Left colon (tissue), 2 donors: ENCODE measurements at places on chromosomes 3 and 15. TPM values are rescaled to one million over a fixed set of nuclear protein-coding genes. Genes with fewer than 3 reads are reported as not detected.

- DNase-seq: no peak
These were observed 70.5 kb downstream of the PLXNA1 start for GRCh38 chr3:127053450-127053849.

DNA sequence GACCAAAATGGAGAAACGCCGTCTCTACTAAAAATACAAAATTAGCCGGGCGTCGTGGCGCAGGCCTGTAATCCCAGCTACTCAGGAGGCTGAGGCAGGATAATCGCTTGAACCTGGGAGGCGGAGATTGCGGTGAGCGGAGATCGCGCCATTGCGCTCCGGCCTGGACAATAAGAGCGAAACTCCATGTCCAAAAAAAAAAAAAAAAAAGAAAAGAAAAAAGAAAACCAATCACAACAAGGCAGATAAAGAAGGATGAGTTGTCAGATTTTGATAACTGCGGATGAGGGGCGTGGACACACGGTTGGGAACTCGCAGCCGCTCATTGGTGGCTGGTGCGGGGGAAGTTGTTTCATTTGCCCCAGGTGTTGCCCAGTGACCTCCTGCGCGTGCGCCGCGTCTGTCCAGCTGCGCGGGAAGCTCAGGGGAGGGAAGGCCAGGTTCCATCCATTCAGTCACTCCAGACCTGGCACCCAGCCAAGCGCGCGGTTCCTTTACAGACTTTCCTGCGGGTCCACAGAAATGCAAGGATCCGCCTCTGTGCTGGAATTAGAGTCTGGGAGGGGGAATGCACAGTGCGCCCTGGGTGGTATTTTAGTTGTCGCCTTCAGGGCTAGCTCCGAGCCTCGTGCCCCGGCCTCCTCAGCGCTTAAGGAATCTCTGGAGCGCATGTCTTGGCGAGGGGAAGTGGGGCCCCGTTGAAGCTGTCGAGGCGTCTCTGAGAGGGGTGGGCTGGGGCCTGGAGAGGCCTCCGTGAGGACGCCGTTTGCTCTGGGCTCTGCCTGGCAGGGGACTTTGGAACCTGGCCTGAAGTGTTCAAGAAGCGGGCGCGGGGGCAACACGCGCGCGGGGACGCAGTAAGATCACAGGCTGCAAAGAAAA is 708 bp upstream of the GCHFR start:
- DNase-seq: peak; percentile 86

DNA sequence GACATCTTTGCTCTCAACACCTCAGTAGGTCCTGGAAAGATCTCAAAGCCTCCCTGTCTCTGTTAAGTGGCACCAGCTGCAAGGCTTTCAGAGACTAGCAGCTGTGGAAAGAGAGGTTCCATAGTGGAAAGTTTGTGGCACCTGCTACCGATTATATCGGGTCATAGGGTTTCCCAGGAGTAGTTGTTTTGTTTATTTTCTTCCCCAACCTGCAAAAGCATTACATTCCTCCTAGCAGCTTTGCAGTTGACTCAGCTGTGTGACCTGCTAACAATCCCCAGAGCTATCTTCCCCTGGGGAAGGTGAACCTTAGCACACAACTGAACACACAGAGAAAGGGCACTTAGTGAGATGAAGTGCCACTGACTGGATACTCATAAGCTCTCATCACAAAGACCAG is 598.9 kb upstream of the GRM7 start:
- DNase-seq: no peak

DNA sequence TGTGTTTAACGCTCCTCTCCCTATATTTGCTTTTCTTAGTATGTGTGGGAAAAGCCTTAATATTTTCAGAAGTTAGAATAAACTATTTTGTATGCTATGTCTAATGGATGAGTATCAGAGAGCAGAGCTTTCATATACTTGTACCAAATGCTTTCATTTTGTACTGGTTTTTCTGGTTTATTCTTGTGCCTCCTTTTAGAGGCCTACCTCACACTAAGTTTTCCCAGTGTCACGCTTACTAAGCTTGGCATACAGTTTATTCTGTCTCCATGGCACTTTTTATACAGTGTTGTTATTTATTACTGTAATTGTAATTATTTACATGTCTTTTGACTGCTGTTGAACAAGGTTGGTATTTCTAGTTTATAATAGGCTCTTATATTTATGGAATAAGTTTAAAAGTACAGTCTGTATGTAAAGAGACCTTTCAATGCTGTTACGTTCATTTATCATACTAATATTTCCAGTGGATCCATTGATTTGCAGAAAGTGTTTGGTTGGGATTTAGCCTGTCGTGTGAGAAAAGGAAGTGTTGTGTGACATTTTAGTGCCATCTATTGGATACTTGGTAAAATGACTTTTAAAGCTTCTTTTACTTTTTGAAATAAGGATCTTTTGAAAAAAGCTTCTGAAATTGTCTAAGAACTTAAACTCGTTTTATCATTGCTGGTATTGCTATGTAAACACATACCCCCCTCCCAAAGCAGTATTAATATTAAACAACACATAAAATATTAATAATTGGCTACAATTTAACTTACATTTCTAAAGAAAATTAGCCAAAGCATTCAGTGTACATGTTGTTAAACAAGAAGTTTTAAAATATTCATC is 5.2 kb upstream of the EBLN2 start:
- no peak for DNase-seq

DNA sequence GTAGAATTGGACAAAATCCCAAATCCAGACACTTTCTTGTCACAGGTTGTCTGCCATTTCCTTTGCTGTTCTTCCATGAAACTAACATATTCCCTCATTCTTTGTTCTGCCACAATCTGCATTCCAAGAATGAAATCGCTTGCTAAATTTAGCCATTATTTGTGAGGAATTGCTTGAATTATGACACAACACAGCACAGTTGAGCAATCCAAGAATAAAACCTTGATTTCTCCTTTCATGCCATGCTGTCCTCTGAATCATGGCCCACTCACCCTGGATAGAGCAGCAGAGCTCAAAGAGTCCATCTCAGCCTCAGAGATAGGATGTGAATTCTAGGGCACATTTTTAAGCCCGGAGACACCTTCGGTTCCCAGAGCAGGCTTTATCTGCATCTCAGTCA is 35.2 kb upstream of the GREM1 start:
- no peak for DNase-seq

DNA sequence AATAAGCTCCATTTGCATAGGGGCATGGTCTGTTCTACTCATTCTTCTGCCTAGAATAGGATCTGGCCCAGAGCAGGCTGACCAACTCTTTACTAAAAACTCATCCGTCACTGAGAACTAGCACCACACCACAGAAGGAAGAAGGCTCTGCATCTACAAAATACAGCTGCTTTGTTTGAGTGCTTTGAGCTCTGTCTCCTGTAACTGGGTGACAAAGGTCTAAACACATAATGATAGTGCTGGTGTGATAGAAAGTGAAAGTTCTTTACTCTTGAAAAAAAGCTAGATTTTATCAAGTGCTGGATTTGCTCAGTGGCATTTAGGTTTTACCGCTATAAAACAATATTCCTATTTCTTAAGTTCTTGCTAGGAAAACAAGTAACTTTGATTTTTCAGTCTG is 140.7 kb downstream of the FHIT start:
- no peak for DNase-seq

GRCh38 chr3:10845839-10846656 is 30.0 kb downstream of the SLC6A11 start:
- DNase-seq: no peak

GRCh38 chr3:152277198-152277597 is 8.5 kb downstream of the MBNL1 start:
- DNase-seq: no peak

GRCh38 chr3:72031581-72031980 is 246.6 kb upstream of the PROK2 start:
- no peak for DNase-seq

DNA sequence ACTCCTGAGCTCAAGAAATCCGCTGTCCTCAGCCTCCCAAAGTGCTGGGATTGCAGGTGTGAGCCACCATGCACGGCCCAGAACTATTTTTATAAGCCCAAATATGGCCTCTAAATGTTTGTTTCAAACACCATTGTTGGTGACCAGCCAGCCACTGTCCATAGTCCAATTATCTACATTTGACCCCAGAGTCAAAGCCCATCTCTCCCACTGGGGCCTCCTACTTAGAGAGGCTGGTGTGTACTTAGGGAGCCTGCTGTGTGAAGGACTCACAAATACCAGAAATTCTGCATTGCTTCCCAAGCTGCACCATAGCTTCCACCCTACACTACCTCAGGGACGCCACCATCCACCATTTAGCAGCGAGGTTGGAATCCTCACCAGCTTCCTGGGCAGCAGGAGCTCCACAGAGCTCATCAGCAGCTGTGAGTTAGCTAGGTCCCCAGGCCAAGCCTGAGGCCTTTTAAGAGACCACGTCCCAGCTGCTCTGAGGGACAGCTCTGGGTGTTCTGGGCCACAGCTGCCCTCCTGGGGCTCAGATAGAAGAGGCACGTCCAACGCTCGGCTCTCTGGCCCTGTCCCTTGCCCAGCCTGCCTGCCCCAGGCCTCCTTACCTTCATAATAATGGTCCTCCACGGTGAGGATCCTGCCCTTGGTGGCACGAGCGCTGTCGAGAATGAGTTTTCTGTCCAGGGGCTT is 29.5 kb downstream of the TKT start:
- no peak for DNase-seq

DNA sequence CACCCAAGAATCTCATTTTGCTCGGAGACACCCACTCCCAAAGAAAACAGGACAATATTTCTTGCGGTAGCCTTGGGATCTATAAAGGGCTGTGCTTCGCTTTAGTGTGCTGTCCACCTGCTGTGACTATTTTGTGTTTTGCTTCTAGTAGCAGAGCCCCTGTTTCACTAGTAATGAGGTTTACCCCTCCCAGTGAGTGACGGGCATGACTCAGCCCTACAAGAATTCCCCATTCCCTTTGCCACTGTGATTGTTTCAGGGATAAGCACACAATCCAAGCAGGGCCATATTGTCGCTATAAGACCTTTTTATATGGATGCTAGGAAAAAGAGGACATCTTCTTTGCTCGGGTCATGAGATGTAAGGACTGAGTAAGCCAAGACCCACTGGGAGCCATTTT is 62.5 kb upstream of the FOXB1 start:
- no peak for DNase-seq

DNA sequence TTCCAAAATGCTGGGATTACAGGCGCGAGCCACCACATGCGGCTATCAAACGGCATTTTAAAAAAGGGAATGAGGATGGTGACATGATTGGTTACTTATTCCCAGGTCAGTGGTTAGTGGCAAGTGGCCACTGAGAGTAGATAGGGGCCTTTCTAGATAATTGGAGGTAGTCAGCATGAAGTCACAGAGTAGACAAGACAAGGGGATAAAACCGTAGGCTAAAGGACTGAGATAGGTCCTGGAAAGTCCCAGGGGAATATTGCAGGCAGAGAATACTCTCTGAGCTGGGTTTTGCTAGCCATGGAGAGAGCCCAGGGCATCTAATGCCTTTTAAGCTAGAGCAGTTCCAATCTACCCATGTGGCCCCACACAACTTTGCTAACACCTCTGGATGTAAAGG is 52.2 kb downstream of the KCNAB1 start:
- no peak for DNase-seq

DNA sequence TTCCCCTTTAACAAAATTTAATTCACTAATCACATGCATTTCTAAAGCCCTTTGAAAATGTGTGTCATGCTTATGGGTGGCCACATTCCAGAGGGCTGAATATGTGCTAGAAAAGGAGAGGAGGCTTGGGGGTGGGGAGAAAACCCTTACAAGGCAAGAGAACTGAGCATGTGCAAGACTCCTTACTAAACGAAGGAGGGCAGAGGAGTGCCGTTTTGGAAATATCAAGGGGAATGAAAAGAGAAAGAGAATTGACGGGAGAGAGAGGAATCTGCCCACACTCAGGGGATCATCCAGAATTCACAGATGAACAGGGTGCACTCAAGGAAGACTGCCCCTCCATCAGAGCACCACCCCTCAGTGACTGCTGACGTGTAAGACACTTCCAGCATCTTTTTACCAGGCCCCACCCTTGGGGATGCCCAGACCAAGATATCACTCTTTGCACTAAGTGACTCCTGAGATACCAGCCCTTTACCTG is 37.9 kb upstream of the TSC22D2 start:
- peak; percentile 50 for DNase-seq

GRCh38 chr3:72035606-72036005 is 250.7 kb upstream of the PROK2 start:
- no peak for DNase-seq

- peak; percentile 10 for DNase-seq
These were observed 1.0 kb downstream of the SHOX2 start for GRCh38 chr3:158105119-158105709.

- DNase-seq: no peak
These were observed 79.3 kb downstream of the SLC7A14 start for GRCh38 chr3:170506556-170506955.

DNA sequence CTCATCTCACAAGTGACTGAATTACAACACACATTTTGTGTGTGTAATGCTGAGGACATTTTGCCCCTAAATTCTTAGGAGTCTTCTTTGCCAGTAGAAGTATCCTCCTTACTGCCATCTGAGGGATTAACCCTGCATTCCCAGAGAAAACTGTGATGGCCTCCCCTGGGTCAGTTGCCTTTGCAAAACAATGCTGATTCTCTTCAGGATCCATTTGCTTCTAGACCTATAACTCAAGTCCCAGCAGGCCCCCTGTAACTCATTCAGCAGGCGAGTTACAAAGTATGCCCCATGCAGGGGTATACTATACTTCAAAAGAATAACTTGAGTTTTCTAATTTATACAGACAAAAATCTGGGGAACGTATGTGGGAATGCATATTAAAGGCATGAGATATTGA is 6.6 kb upstream of the MCF2L2 start:
- DNase-seq: no peak

DNA sequence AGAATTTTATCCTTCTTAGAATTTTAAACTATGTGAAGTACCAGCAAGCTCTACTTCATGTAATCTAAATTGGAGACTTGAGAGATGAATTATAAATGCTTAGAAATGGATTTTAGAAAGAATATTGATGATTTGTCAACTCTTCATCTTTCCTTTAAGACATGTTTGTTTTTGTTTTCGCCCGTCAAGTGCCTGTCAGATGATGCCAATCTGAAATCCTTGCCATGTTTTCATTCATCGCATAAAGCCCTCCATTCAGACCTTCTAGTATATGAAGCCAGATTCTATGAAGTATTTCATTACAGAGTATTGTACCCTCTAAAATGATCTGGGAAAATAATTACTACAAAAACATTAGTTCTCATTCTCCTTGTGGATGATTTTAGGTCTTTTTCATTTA is 223.2 kb upstream of the SOX2 start:
- no peak for DNase-seq

- DNase-seq: no peak
These were observed 8.1 kb upstream of the PRSS50 start for GRCh38 chr3:46725621-46726314.

GRCh38 chr15:79824136-79824701 is 72.6 kb downstream of the MTHFS start:
- DNase-seq: no peak

GRCh38 chr3:102750322-102750721 is 315.5 kb downstream of the ZPLD1 start:
- no peak for DNase-seq

GRCh38 chr15:61200626-61201025 is 28.5 kb downstream of the RORA start:
- DNase-seq: no peak

MAP2K5 gene
- 23.0 TPM for total RNA-seq

IQCF5 gene
- not detected for total RNA-seq

ATOSA gene
- 59.0 TPM for total RNA-seq

COL6A5 gene
- total RNA-seq: 0.08 TPM

HRH1 gene
- total RNA-seq: 7.9 TPM

REC114 gene
- not detected for total RNA-seq

CHAC1 gene
- total RNA-seq: 1.8 TPM

FSTL1 gene
- total RNA-seq: 34.4 TPM

DUOXA2 gene
- total RNA-seq: 1.3 TPM

FAM131A gene
- total RNA-seq: 20.9 TPM

PDE8A gene
- 99.8 TPM for total RNA-seq

ATP10A gene
- 1.5 TPM for total RNA-seq

SEC22C gene
- 11.4 TPM for total RNA-seq

EFCAB12 gene
- 0.58 TPM for total RNA-seq
